NCI-H526 (cell line): ENCODE measurements at places on chromosomes 16 and 17.

- DNase-seq, result no peak
Measured at GRCh38 chr17:74856112-74856511, 3.6 kb downstream of the GRIN2C start.

- no peak for DNase-seq
Measured at GRCh38 chr16:72236866-72237265, 64.9 kb upstream of the PMFBP1 start.

- DNase-seq, result no peak
Measured at GRCh38 chr16:84595052-84595481, 22.8 kb downstream of the COTL1 start.

DNA sequence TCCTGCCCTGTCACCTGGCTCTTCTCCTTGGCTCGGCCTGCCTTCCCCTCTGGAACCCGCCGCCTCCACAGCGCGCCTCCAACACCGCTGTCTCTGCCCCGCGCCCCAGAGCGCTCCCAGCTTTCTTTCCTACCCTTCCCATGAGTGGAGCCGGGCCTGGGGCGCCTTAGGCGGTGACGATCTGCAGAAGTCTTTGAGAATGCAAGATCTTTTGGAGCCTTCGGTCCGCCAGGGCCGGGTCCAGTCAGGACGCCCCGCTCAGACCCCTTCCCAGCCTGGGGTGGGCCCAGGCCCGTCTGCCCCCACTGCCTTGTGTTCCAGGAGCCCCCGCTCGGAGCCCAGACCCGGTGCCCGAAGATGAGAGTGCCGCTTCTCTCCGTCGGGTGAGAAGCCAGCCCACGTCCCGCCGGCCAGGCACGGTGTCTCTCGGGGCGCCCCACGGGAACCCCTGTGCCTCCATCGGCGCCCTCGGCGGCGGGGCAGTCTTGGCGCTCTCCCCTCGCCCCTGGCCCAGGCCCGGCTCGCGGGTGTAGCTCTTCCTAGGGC is 40.0 kb downstream of the MRM1 start:
- DNase-seq, result no peak

- no peak for DNase-seq
Measured at GRCh38 chr17:39107155-39107554, 44.3 kb downstream of the PLXDC1 start.

- no peak for DNase-seq
Measured at GRCh38 chr16:4989391-4990006, 31.4 kb downstream of the SEC14L5 start.

- peak; percentile 51 for DNase-seq
Measured at GRCh38 chr17:27430882-27431491, 25.3 kb upstream of the KSR1 start.

DNA sequence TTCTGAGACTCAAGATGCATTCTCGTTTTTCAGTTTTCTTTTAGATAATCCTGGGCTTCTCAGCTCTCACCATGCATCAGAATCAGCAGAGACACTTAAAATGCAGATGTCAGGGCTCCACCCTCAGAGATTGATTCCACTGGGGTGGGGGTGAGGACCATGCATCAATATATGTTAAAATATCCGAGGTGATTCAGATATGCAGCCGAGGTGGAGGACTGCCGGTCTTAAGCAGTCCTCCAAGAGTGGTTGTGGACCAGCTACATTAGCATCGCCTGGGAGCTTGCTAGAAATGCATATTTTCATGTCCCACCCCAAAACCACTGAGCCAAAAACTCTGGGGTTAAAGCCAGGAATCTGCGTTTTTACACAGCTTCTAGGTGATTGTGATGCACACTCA is 501.3 kb downstream of the CDH13 start:
- no peak for DNase-seq

- DNase-seq, result no peak
Measured at GRCh38 chr17:47721725-47722124, 11.3 kb upstream of the TBX21 start.

DNA sequence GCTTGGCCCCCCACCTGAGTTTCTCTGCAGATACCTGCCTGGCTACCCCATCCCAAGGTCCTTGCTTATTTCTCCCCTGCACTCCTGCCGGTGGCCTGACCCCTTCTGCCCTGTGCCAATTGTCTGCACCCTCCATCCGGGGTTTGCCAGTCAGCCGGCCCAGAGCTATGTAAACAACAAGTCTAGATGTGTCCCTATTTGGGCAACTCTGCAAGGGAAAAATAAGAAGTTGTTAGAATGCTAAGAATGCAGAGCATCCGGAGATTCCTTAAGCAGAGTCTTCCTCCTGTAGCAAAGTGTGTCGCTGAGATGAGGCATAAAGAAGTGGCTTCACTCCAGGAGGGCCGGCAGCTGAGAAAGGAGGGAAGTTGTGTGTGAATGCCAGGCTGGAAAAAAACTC is 46.6 kb downstream of the RGS9 start:
- no peak for DNase-seq
